Panc1 (cell line): ENCODE measurements at places on chromosomes 13 and 19.

DNA sequence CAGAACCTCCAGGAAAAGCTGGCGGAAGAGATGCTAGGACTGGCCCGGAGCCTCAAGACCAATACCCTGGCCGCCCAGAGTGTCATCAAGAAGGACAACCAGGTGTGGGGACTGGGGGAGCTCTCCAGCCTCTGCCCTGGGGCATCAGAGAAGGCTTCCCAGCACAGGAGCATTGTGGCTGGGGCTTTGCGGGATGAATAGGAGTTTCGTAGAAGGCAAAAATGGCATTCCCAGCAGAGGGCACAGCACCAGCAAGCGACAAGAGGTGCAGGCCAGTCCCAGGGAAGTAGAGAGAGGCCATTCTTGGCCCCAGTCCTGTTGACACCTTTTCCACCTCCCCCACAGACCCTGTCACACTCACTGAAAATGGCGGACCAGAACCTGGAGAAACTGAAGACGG lies 4.1 kb downstream of the USE1 start:
- no peak for DNase-seq

- peak; percentile 25 for DNase-seq
These were observed 3.0 kb downstream of the CNFN start for GRCh38 chr19:42386974-42387707.

- DNase-seq, result no peak
These were observed 8.4 kb downstream of the GIPC1 start for GRCh38 chr19:14487370-14488125.

GRCh38 chr13:106352850-106353249 lies 182.6 kb downstream of the EFNB2 start:
- no peak for DNase-seq

DNA sequence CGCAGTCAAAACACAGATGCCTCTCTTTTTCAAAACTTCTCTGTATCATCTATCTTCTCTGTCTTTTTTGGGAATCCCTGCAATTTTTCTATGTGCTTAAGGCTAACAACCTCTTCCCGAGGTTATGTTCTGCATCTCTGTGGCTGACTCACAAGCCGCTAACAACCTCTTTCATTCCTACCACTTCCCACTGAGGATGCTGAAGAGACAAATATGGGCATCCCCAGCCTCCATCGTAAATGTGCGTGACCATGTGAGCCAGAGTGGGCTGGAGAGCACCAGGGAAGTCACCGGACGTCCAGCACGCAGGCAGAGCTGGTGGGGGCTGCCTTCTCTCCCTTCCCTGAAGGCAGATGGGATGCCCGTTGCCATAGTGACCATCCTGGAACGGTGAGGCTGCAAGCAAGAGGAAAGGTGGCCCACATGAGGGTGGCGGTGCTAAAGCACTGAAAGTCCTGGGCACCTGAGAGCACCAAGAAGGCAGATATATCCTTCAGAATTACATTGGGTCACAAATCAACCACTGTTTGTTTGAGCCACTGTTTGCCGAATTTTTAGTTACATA lies 122.8 kb downstream of the SHISA2 start:
- DNase-seq, result no peak

DNA sequence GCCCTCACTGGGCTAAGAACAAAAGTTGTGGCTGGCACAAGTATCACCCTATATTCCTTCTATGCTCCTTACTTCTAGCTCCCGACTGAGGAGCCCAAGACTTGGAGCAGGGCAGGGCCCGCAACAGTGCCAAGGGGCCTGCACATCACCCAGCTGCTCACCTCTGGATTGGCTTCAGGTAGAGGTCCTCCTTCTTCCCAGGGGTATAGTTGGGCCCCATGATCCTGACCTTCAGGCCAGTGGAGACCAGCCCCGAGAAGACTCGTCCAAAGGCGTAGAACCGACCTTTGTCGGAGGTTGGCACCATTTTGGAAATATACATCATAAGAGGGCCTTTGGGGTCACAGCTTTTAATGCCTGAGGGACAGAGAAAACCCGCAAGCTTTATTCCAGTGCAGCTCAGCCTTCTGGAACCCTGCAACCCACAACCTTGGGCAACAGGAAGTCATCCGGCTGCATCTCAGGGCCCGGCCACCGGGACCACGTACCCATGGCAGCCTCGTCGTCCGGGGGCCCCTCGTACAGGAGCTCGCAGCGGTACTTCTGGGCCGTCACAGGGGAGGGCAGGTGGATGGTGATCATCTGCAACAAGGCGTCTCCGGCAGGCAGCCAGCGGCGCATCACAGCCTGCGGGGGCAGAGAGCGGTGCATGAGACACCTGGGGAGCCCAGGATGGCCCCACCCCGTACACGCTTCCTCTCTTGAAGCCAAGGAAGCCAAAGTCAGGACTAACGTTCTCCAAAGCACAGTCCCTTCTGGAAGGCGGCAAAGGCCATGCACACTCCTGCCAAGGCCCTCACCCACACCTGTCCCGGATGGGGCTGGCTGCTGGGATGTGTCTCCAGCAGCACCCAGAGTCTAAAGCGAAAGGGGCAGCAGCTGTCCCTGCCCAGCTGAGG lies 4.7 kb downstream of the EEF2 start:
- no peak for DNase-seq

GRCh38 chr13:85377783-85378182 lies 421.4 kb downstream of the SLITRK6 start:
- DNase-seq, result no peak

DNA sequence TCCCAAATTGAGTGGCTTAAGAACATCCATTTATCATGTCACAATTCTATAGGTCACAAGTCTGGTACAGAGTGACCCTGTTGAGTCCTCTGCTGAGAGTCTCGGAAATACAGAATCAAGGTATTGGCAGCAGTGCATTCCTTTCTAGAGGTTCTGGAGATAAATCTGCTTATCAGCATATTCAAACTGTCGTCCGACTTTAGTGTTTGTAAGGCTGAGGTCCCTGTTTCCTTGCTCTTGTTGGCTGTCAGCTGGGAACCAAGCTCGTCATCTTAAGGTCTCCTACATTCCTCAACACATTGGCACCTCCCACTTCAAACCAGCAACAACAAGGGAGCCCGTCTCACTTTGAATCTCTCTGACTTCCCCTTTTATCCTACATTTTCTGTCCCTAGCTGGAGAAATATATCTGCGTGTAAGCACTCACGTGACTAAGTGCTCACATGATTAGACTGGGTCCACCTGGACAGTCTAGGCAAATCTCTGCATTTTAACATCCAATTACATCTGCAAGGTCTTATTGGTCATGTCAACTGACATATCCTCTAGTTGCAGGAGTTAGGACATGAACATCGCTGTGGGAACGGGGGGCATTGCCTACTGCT lies 886.8 kb downstream of the PCDH9 start:
- no peak for DNase-seq

- DNase-seq, result no peak
These were observed 1.6 kb downstream of the PKN1 start for GRCh38 chr19:14434543-14435319.

DNA sequence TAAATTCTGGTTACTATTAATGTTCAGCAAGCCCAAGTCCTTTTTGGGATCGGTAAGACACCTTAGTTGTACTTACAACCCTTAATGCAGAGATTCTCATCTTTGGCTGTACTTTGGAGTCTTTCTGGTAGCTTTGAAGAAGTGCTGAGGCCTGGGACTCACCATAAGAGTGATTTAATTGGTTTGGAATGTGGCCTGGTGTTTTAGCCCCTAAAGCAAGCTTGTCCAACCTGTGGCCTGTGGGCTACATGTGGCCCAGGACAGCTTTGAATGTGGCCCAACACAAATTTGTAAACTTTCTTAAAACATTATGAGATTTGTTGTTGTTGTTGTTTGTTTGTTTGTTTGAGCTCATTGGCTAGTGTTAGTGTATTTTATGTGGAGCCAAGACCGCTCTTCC lies 215.3 kb downstream of the ZIC5 start:
- no peak for DNase-seq

DNA sequence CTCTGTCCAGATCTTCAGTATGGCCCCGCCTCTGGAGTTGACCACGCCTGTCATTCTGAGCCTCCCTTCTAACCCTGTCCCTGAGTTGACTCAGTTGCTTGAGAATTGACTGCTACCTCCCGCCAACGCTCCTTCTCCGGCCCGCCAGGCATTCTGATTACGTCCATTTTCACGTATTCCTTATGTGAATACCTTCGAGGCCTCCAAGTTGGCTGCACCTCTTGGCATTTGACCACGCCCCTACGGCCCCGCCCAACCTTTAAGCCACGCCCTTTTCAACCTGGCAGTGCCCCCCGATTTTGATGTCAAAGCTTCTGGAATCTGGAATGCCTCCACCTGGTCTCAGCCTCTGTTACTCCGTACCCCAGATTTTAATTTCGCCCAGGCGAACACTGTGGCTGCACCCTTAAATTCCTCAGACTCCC lies 1.7 kb upstream of the EML2 start:
- no peak for DNase-seq

DNA sequence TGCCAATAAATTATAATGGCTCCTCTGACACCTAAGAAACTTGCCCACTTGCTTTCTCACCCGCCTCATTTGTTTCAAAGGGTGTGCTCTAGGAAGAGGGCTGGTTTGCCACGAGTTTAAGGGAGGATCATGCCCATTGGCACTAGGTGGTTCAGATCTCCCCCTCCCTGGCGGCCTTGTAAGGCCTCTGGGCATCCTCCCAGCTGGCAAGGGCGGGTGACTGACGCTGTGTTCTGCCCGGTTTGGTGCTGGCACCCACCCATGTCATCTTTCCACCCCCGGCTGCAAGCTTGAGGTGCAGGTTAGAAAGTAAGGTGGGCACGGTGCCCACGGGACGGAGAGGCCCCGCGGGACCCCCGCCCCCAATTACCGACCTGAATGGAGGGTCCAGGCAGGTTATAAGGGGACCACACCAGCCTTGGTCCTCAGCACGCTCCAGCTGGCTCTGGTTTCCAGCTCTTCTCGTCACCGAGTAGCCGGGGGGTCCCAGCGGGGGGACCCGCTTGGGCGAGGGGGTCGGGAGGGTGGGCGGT lies 90.4 kb downstream of the PTPRS start:
- no peak for DNase-seq

DNA sequence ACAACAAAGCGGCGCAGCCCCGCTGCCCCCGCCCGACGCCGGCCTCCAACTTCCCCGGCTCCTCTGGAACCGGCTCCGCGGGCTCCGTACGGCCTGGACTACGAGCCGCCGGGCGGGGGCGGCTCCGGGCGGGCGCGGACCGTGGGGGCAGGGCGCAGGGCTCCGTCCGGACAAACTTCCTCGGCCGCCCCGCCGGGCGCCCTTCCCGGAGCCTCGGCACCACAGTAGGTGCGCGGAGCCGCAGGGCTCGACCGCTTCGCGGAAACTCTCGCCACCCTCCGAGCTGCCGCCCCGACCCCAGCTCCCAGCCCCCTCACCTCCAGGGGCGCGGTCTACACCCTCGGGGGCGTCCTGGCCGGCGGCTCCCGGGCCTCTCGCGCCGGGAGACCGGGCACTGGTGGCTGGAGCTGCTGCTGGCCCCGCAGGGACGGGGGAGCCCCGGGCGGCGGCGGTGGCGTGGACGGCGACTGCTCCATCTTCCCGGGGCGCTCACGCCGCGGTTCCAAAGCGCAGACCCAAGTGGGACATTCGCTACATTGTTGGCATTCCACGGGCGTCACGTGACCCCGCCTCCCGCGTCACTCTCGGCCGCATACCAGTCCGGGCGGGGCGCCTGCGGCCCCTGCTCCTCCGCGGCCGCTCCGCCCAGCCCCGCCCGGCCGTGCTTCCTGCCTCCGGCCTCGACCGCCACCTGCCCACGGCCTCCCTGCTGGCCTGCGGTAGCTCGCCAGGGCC lies at the start of gene LATS2:
Gene LATS2 (minus strand): TSS at position 558 of the 735 bp plus-strand sequence. CDS start 15,560 bp downstream, outside the sequence.
- peak; percentile 33 for DNase-seq

- no peak for DNase-seq
These were observed 44.8 kb downstream of the BRD4 start for GRCh38 chr19:15287496-15287895.

DNA sequence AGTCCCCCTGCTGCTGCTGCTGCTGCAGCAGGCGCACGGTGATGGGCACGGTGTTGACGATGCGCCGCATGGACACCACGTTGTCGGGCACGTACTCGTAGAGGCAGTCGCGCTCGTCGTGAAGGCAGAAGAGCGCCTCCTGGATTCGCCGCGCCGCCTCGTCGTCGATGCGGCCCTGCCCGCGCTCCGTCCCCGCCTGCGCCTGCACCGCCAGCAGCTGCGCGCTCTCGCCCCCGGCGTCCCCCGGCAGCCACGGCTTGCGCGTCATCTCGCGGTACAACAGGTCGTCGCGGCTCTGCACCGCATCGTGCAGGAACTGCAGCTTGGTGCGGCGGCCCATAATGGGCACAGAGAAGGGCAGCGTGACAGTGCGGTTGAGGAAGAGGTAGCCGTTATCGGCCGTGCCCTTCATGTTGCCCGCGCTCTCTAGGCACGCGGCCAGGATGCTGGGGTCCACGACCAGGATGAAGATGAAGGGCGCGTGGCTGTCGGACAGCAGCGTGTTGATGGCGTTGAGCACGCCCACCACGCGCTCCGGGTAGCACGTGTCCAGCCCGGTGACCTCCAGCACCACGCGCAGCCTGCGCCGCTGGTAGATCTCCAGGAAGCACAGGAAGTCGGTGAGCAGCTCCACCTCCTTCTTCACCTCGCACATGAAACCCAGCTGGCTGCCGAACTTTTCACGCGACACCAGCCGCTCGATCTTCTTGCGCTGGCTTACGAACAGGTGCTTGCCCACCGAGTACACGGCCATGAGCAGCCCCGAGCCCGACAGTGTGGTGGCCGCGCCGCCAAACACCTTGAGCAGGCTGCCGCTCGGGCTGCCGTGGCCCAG lies 8.1 kb downstream of the NKPD1 start:
- no peak for DNase-seq

GRCh38 chr13:85536706-85537105 lies 262.5 kb downstream of the SLITRK6 start:
- DNase-seq, result peak; percentile 10

GRCh38 chr13:71368336-71368735 lies 498.7 kb downstream of the DACH1 start:
- DNase-seq, result no peak

- no peak for DNase-seq
These were observed 1.0 kb downstream of the GPR108 start for GRCh38 chr19:6736169-6736916.

DNA sequence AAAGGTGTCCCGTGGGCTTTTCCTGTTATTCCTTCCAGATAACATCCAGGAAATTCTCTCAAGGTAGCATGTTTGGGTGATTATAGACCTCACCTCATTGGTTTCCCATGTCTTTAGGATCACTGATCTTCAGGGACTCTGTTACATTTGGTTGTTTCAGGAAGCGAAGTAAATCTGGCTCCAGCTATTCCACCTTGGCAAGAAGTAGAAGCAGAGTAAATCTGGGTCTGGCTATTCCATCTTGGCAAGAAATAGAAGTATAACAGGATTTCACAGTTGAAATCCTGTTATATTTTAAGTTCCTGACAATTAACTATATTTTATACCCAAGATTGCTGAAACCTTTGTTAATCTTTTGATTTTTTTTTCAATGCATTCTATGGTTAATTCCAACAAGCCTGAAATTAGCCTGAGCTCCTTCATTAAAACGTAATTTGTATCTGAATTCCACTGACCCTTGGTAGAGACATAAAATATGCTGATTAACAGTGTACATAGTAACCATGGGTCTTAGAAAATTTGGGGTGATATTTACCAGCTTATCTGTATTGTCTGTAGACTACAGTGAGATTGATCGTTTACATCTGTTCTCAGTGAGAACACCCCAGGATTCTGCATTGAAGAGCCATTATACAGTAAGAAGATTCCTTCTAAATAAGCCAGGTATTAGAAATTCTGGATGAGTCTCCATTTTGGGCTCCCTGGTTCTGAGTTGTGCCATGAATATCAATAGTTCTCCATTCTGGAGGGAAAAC lies 267.6 kb upstream of the SLITRK6 start:
- no peak for DNase-seq
